Motor neuron (in vitro differentiated cells): ENCODE measurements at places on chromosomes 5 and 9. TPM values are rescaled to one million over a fixed set of nuclear protein-coding genes. Genes with fewer than 3 reads are reported as not detected.

The TMEM174 gene
- total RNA-seq = 0.41 TPM in 1 of 2 replicates, not detected in the other

DNA sequence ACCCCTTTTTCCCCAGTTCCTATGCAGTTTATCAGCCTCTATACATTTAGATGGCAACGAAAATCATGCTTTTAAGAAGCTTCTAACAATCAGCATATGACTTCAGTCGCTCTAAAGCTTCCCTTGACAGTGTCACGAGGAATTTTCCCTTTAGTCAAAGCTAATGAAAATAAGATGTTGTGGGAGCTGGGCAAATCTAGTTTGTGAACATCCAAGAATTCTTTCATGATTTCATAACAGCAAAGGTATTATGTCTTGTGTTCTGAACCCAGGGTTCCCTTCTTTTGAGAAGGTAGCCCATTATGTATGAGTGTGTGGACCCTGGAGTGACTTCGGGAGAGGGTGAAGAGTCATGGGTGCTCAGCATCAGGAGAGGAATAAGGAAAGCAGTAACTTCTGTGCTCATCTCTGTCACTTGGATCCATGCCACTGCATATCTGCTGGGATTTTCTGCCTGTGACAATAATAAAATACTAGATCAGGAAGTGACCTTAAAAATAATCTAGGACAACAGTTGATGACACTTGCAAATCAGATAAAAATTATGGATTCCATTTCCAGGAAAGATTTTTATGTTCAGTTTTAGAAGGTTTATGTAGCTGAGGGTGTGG, 102.4 kb downstream of the PCSK1 start:
- ATAC-seq = no peak

The GDNF gene
- 0.22 and 0.38 TPM in 2 replicates for total RNA-seq

DNA sequence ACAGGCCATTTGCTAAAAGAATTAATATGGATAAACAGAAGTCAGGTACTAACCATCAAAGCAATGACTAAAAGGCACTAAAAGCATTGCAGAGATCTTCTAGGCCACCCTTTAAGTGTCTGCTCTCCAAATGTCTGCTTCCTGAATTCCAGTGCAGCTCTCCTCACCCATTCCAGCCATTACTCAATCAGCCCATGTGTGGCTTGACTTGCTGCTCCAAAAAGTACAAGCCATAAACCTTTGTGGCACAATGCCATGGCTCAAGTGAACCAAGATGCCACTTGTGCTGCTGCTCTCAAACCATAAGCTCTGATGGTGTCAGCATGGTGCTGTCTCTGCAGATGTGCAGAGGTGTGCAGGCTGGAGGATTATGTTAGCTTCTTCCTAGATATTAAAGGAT, 290.2 kb upstream of the POU5F2 start:
- no peak for ATAC-seq

- no peak for ATAC-seq
These were observed 1099.8 kb upstream of the CDH18 start for GRCh38 chr5:21087766-21088165.

GRCh38 chr5:84063041-84063440, 321.6 kb downstream of the EDIL3 start:
- peak; percentile 100 for ATAC-seq

DNA sequence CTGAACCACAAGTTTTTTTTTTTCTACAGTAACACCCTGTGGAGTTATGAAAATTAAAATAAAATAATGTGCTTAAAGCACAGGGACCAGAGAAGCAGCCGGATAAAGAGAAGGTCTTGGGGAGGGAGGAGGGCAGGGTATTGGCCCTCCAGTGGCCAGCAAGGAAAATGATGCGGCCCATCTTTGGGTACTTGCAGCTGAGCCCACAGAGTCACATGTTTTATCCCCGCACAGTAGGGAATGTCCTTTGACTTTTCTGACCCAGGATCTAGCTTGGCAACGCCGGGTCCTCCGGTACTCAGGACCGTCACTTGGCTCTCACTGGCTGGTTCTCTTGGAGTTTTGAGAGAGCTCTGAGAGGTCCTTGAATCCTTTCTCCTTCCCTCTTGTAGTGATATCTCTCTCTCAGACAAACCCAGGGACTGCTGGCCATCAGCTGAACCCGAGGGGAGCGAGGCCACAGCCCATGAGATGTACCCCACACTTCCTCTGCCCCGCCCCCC, 35.3 kb upstream of the HSPA9 start:
- ATAC-seq = peak; percentile 49

- ATAC-seq = no peak
These were observed 84.0 kb downstream of the SEC61B start for GRCh38 chr9:99305820-99306811.

- no peak for ATAC-seq
These were observed 297.3 kb upstream of the RIOK2 start for GRCh38 chr5:97480313-97480712.

- peak; percentile 15 for ATAC-seq
These were observed 760 bp upstream of the MAN1B1 start for GRCh38 chr9:137085920-137086530.

DNA sequence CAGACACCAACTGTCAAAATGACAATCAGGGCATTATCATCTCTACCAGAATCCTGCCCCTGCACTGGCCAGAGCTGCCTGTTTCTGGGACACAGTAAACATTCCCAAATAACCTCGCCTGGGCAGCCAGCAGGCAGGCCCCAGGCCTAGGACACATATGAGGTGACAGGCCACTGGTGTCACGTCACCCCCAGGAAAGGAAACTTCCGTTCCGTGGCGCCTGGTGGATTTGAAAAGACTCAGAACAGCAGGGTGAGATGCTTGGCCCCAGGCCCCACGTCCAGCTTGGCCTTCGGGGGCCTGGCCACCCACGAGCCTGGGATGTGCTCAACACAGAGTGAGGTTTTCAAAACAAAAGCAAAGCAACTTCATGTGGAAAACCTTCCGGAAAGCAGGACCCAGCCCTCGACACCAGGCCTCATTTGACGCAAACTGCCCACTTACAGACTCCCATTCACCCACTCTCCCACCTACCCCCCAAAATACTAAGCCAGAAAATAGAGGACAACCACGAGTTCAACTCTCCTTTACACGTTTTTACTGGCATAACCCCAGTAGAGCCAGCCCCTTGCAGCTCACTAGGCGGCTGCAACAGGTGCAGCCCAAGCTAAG, 1.2 kb downstream of the SEMA4D start:
- ATAC-seq = no peak

- no peak for ATAC-seq
These were observed 23.9 kb downstream of the B4GALT1 start for GRCh38 chr9:33143241-33143661.
